ENCODE measurements at places on chromosomes 2 and 18.

GRCh38 chr2:44351088-44351487 lies 10.2 kb downstream of the PREPL start:
- no peak for DNase-seq

DNA sequence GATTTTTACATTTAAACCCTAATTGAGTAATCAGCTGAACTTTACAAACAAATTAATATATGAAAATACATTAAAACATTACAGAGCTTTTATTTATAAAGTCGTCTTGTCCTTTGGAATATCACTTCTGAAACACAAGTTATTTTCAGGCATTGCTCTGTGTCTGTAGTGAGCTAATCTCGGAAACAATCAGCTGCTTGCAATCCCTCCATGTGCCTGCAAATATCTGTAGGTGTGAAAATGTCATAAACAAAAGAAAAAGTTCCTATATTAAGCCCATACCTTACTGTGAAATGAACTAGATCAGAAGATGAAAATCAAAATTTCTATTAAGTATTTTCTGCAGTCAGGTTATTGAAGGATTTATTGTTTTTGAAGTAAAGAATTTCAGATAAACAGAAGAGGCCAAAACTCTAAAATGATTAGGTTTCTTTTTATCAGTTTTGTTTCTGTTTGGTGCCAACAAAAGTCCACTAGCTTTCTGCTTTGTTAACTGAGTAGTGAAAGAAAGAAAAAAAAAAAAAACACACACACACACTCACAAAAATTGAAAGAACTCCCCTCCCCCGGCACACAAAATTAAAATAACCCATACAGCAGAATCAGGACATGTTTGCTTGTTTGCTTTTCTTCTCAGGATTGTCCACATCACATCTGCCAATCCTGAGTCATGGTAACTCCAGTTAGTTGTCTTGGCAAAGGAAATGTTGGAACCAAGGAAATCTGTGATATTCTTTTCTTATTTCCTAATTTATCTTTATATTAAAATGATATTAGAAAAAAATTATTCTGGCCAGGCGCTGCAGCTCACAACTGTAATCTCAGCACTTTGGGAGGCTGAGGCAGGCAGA lies 627.0 kb upstream of the SLC39A10 start:
- DNase-seq, result no peak

DNA sequence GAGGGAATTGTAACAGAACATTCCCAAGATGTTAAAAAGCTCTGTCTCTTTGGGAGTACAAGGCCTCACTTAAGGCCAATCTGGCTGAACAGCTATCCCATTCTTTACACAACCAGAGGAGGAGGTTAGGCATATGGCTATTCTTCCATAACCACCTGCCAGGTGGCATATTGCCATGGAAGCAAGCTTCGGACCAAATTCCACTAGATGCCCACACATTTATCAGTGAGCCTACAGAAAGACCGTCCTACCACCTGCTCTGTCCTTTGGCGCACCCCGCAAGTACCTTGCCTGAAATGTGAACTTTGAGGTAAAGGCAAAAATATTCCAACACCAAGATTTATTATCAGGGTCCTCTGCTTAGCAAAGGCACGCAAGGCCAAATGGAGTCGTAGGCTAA lies 519.9 kb upstream of the TNP1 start:
- no peak for DNase-seq

- no peak for DNase-seq
Observed at GRCh38 chr2:147500819-147501395, 343.9 kb upstream of the ACVR2A start.

GRCh38 chr18:62409821-62410220 lies 84.7 kb downstream of the TNFRSF11A start:
- DNase-seq, result no peak

DNA sequence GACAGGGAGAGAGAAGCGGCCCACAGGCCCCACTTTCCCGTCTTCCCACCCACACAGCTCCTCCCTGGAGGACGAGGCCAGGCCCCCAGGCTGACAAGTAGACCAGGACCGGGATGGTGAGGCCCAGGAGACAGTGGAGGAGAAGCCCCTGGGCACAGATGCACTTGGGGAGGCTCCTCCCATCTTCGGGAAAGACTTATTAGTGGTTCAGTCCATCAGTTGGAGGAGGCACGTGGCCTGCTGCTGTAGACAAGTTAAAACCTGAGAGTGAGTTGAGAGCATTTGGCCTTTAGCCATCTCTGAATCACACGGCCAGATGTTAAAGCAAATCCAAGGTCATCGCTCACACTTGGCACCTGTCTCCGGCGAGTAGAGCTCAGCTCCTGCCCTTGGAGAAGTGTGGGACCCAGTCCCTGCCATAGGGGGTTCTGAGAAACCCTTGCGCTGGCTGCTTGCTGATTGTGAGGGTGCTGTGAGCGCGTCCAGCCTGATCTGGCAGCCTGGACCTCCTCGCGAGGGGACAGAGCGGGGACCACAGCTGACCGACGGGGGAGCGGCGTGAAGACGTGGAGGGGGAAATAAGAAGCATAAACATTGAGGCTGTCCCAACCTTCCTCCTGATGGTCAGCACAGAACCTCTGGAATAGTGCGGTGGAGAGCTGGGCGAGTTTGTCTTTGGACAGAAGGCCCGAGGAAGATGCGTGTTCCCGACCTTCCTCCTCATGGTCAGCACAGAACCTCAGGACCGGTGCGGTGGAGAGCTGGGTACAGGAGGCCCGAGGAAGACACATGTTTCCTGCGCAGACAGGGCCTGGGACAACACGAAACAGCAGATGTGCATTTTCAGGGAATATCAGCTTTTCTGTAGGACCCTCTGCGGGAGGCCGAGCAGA lies 24.7 kb upstream of the ALLC start:
- DNase-seq, result no peak

- DNase-seq, result no peak
Observed at GRCh38 chr2:36238106-36238505, 117.5 kb upstream of the CRIM1 start.

- DNase-seq, result no peak
Observed at GRCh38 chr2:7962161-7962560, 719.7 kb upstream of the ID2 start.

GRCh38 chr2:199602271-199602895 lies 144.6 kb upstream of the SATB2 start:
- no peak for DNase-seq

DNA sequence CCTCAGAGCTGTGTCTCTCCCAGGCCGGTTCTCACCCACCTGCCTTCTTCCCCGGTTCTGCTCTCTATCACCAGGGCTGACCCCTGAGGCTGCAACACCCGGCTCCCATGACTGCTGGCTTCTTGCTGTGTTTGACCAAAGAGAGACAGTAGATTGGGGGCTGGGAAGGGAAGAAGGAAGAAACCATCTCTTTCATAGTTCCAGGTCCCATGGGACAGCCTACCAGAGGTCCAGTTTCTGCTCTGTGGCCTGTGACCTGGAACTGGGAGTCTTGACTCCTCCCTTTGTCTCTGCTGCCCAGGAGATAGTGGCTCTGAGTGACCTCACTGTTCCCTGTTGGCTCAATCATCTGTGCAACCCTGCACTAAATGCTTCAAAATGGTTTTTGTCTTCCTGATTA lies 38.1 kb downstream of the ALPK2 start:
- DNase-seq, result no peak
